Stimulated activated naive CD8-positive, alpha-beta T cell treated with anti-CD3 and anti-CD28 coated beads, Interleukin-15, Interleukin-2, amounts not matched to agents 100 U/mL and 50 U/mL, for 24 hours (primary cell): ENCODE measurements at places on chromosomes 12 and 14.

DNA sequence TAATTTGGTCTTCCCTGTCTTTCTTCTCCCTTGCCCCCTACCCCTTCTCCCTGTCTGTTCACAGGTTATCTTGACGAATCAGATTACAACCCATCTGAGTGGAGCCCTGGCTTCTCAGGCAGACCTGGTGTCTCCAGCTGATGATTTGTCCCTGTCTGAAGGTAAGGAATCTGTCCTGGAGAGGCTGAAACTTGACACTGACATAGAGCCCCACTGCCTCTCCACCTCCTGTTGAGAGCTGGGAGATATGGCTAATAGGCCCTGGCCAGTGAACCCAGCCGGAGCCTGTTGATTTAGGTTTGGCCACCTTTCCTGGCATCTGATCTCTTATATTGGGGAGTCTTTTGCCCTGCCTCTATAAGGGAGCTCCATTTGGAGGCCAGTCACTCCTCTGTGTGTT is 472.2 kb downstream of the RAD51B start:
- DNase-seq: no peak

DNA sequence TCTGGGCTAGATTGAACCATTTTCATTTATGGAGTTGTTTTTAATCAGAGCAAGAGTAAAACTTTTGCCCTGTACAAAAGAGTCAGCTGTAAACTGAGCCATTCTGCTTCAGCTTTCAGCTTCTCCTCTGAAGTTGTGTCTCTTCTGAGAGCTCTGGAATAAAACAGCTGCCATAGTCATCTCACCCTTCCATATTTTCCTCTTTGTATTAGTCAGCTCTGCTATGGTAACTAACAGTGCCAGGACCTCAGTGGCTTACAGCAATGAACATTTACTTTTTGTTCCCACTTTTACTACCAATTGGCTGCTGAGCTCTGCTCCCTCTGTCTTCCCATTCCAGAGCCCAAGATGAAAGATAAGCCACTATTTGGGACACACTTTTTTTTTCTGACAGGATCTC is 178.5 kb downstream of the DAD1 start:
- DNase-seq: no peak

DNA sequence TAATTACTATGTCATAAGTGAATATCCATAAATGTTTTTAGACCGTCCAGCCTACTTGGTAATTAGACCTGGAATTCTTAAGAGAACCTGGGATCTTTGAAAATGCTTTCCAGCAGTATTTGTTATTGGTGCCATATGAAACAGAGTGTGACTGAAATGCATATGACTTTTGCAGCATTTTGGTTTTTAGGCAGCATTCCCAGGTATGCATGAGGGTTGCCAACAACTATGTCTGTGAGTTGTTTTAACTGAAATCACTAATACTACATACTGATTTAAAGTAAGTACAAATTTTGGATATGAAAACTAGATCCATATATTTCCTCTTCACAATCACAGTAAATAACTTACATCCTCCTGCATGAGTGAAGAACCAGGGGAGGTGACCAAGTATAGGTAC is 437.7 kb upstream of the FAR2 start:
- DNase-seq: no peak

DNA sequence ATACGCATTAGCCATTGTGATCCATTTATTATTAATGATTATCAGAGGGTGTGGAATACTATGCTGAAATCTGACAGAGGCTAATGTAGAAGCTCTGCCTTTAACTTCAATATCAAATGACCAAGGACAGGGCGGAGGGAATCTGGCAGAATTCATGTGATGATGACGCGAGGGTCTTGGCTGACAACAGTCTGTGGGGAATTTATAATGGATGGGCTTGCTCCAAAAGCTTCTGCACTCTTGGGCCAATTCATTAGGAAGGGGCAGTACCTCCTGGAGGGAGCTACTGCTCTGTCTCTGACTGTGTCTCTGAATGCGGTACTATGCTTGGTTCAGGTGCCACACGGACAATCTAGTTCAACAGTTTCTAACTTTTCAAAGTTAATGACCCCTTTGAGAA is 46.2 kb downstream of the GALNT8 start:
- no peak for DNase-seq

GRCh38 chr12:94716339-94716738 is 66.0 kb upstream of the TMCC3 start:
- no peak for DNase-seq

DNA sequence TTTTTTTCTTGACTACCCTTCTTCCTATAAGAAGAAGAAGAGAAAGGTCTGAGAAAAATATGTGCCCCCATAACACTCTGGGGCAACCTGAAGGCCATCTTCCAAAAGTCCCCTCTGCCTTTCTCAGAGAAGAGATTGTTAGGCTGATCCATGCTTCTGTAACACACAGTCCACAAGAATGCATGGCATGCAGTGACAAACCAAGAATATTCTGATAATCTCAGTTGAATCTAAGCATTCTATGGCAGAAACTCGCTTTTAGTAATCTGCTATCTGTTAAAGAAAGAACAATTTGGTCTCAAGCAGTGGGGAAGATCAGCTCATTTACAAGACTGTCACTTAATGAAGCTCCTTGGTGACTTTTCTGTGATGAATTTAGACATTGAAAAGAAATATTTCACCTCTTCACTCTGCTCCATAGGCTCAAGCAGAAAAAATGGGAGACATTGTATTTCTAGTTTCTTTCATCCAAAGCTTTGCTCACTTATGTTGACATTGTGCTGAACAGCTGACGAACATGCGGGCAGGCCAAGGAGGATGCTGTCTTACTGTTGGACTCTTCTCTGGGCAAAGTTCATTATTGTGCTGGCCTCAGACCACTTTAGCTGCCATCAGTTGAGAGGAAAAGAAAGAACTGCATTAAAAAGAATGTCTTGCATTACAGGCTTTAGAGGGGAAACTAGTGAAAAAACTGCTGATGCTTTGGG is 957.1 kb downstream of the DIO2 start:
- no peak for DNase-seq

DNA sequence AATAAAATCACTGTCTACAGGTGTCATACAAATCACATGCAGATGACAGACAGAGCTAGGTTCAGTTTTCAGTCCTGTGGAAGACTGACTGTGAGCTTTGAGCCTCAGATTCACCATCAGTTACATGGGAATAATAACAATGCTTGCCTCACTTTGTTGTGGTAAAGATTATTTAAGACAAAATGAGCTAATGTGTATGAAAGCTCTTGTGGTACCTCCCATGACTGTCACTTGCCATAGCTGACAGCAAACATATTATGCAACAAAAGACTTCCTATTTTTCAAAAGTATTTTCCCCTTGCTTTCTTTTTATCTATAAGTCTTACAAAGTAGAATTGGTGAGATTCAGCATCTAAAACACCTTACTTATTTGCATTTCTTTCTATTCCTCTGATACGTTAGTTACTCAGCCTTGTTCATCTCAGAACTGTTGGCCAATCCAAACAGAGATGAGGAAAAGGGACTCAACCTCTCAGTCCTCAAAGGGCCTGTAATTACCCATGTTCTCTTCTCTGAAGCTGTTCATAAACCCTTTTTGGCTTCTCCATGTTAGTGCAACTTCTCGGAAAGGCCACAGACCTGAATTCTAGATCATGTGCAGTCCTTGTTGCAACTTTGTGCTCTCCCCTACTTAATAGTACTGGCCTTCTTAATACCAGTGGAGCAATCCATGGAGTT is 8.8 kb upstream of the DDHD1 start:
- no peak for DNase-seq

- no peak for DNase-seq
Measured at GRCh38 chr14:77190977-77191376, 9.4 kb downstream of the TMEM63C start.

GRCh38 chr12:121712461-121713256 is at the start of gene TMEM120B:
Gene TMEM120B, plus strand, starts transcription at chr12:121712752. Its CDS starts 144 bp downstream, at chr12:121712896.
- peak; percentile 87 for DNase-seq

DNA sequence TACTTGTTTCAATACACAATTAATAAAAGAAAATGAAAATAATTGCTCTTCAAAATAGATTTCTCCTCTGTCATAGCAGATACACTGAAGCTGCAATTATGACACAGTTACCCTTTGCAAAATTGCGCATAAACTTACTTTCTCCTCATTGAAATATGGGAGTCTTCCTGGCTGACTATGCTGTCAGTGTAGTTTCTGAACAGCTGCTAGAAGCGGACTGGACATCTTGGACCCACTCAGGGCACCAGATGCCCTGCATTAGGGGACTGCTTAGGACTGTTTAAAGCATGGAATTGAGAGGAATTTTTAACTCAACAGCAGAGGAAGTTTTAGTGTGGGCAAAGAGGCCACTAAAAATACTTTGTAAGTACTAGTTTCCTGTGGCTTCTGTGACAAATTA is 454.9 kb downstream of the ATP23 start:
- no peak for DNase-seq

GRCh38 chr14:33985242-33985641 is 34.4 kb upstream of the EGLN3 start:
- no peak for DNase-seq

GRCh38 chr12:58225203-58225877 is 284.0 kb downstream of the ATP23 start:
- DNase-seq: no peak

- DNase-seq: no peak
Measured at GRCh38 chr12:54479421-54479820, 6.0 kb upstream of the GTSF1 start.

GRCh38 chr14:101035466-101036225 is 132.1 kb upstream of the RTL1 start:
- no peak for DNase-seq

GRCh38 chr12:124566997-124567672 is at the start of gene NCOR2:
Gene NCOR2, minus strand, starts transcription at chr12:124567612. Its CDS starts 72,361 bp downstream, at chr12:124495251.
- DNase-seq: peak; percentile 66

GRCh38 chr12:18320976-18321375 is 59.7 kb downstream of the PIK3C2G start:
- DNase-seq: no peak

DNA sequence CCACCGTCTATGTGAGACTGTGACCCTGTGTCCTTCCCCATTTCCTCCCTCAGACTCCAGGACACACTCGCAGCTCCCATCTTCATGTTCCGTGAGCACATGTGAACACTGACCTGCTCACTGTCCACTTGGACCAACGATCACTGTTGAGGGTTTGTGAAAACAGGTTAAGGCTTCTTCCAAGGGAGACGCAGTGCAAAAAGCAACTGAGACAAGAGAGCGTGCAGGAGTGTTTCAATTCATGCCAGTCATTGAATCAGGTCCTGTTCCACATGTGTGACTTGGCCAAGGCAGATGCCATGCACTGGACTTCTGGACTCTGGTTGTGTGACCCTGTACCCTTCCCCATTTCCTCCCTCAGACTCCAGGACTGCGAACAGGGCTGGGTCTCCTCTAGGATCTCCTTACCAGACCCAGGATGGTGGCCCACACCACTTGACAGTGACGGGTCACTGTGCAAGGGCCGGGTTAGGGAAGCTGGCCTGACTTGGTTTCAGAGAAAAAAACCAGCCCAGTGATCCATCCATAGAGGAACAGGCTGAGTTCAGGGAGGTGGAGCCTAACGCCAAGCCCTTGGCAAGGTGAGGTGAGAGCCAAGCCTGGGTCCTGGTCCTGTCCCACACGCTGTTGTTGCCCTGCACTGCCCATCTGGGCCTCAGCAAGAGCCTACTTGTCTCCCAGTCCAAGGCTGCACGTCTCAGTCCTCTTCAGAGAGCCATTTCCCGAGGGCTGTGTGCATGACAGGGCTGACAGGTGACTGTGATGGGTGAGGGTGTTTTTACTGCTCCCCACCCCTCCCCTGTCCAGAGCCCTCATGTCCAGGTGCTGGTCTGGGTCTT is 5.7 kb upstream of the KRT5 start:
- DNase-seq: no peak

DNA sequence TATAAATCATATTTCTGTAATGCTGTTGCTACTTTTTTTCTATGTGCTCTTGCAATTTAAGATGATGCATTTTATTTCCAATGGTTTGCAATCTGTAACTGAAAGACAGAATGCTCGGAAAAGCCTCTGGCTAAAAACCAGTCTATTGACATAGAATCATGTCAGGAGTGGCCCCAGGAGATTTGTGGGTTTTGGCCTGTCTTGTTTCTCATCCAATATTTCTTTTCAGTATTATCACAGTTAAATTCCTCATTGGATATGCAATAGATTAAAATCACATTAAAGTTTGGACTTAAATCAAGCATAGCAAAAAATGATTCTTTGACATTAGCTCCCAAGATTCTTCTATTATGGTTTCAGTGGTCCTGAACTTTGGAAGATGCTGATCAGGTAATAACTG is 19.1 kb upstream of the SLC38A2 start:
- DNase-seq: no peak

DNA sequence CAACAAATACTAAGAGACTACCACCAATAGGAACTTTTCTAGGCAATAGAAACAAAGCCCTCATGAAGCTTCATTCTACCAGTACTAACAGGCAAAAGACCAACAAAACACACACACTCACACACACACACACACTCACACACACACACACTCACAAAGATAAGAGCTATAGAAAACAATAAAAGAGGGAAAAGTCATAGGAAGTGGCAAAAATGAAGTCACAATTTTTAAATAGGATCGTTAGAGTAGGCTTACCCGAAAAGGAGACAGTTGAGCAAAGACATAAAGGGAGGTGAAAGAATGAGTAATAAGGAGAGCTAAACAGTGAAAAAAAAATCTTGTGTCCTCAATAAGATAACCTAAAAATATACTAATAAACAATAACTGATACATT is 66.5 kb downstream of the C2CD5 start:
- no peak for DNase-seq

GRCh38 chr12:131505561-131505960 is 205.3 kb upstream of the SFSWAP start:
- no peak for DNase-seq

- no peak for DNase-seq
Measured at GRCh38 chr12:51653431-51653830, 62.4 kb downstream of the SCN8A start.

- no peak for DNase-seq
Measured at GRCh38 chr14:96351986-96352385, 11.2 kb downstream of the ATG2B start.

DNA sequence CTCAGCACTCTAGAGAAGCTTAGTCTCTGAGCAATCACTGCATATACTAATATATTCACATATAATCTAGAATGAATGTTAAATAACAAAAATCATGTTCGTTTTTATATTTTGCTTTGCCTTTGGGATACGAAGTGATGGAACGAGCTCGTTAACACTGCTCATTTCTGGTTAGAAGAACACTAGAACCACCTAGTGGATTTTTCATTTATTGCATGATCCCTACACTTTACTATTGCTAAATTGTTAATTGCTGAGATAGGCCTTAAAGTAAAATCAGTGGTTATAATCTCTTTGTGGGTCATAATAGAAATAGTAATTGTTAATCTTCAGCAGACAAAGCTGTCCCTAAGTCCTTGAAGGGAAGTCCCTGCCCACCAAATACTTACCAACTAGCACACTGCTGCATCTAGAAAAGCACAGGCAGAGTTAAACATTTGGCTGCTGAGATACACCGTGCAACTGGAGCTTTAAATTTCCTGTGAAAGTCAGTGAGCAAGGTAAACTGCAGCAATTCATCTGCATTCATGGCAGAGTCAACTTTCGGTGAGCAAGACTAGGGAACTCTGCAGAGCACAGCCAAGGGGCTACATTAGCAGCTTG is 353.7 kb downstream of the APAF1 start:
- no peak for DNase-seq

DNA sequence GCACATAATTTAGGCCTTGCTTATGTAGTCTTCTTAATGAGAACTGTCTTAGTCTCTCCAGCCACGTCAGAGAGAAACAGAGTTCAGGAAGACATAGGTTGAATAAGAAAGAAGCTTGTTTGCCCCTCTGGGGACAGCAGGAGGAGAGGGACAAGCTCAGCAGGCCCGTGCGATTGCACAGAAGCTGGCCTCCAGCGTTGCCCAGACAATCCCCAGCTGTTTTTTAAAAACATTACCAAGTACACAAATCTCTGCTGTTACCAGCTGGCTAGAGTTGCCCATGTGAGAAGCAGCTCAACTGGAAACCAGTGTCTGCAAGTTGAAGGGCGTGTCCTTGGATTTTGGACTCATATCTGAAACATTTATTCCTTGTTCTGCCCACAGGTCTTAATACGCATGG is 232.6 kb downstream of the EFCAB11 start:
- DNase-seq: no peak
